D721Med (cell line): ENCODE measurements at places on chromosomes 11 and 22.

DNA sequence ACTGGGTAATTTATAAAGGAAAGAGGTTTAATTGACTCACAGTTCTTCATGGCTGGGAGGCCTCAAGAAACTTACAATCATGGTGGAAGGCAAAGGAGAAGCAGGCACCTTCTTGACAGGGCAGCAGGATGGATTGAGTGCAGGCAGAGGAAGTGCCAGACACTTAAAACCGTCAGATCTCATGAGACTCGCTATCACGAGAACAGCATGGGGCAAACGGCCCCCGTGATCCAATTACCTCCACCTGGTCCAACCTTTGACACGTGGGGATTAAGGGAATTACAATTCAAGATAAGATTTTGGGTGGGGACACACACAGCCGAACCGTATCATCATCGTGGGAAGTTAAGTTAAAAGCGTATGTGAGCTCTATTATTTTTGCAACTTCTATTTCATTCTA lies 71.4 kb upstream of the SYN3 start:
- no peak for DNase-seq

GRCh38 chr22:24164940-24165339 lies 16.3 kb upstream of the SUSD2 start:
- no peak for DNase-seq

- DNase-seq: no peak
These were observed 188.9 kb downstream of the ST3GAL4 start for GRCh38 chr11:126544108-126545056.

- DNase-seq: no peak
These were observed 26.9 kb downstream of the APOBEC3H start for GRCh38 chr22:39123751-39124581.

GRCh38 chr11:62627713-62628112 lies 5.9 kb upstream of the B3GAT3 start:
- no peak for DNase-seq

GRCh38 chr22:38040953-38041759 lies 16.0 kb upstream of the PICK1 start:
- no peak for DNase-seq

- no peak for DNase-seq
These were observed 12.1 kb downstream of the P2RY2 start for GRCh38 chr11:73229896-73230875.
